ENCODE measurements at places on chromosomes 3 and 15.
A peak's percentile ranks its signal among the peaks of the same experiment; 100 is the strongest.

- peak; percentile 79 for DNase-seq
Measured at GRCh38 chr3:139538733-139539132, 809 bp downstream of the RBP1 start.

DNA sequence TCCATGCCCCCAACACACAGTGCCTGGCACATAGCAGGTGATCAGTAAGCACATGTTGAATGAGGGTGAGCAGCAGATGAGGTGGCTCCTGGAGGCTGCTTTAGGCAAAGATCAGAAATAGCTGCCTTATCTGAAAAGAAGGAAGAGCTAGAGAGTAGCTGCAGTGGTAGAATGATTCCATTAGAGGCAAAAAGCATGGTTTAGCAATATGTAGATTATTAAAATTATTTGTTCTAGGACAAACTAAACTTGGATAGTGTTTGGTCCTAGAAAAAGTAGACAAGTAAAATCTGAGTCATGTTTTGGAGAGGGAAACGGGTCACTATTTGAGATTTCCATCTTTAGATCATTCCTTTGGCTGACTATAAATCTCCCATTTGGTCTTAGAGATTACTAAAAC, 32.1 kb downstream of the KIF7 start:
- DNase-seq: no peak

DNA sequence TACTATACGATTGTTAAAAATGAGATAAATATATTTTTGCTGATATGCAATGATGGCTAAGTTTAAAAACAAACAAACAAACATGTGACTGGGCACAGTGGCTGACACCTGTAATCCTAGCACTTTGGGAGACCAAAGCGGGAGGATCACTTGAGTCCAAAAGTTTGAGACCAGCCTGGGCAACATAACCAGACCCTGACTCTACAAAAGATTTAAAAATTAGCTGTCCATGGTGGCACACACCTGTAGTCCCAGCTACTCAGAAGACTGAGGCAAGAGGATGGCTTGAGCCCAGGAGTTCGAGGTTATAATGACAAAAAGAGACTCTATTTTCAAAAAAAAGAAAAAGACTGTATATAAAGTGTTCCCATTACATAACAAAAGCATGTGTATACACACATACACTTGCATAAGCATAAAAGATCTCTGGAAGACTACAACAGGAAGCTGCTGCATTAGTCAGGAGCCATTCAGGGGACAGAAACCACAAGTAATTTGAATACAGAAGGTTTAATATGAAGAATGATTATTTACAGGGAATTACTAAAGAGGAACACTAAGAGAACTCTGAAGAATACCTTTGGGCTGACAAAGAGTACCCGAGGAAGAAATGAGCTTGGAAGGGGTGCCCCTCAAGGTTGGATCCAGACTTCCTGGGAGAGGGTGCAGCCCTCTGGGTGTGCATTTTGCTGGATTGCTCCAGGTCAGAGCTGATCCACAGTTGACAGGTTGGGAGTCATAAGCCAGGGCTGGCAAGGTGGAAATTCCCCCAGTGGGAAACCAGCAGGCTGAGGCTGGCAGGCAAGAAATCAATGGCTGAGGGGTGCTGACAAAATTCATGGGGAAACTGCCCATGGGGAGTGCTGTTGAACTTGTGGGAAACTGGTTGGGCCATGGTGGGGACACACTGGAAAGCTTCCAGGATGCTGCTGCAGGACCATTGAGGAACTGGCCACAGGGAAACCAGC, 9.3 kb upstream of the TM4SF18 start:
- DNase-seq: no peak

- no peak for DNase-seq
Measured at GRCh38 chr15:48458876-48459275, 127.6 kb downstream of the DUT start.

DNA sequence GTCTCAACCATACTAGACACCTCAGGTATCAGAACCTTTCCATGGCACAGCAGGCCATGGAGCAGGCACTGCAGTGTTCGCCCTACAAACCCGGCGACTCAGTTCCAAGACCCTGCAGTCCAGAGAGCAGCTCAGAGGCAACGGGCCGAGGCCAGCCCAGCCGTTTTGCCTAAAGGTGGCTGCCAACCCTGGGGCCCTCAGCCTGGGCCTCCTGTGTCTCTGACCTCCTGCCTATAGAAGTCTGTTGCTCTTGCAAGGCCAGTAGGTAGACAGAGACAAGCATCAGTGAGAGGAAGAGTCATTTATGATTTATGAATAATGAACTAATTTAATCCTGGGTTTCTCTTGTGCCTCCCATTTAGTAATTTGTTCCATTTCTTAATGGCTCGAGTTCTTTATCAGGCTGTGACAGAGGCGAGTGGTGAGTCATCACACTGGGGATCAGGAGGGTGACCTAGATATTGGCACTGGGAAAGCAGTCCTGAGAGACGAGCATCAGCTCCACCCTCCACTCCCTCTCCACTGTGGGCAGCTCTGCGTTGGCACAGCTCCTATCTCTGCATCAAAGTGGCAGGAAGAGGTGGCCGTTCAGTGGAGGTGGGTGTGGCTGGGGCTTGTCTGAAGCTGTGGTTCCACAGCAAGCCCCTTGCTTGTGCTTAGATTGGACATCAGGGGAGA, 79.8 kb downstream of the ABHD5 start:
- DNase-seq: peak; percentile 92

DNA sequence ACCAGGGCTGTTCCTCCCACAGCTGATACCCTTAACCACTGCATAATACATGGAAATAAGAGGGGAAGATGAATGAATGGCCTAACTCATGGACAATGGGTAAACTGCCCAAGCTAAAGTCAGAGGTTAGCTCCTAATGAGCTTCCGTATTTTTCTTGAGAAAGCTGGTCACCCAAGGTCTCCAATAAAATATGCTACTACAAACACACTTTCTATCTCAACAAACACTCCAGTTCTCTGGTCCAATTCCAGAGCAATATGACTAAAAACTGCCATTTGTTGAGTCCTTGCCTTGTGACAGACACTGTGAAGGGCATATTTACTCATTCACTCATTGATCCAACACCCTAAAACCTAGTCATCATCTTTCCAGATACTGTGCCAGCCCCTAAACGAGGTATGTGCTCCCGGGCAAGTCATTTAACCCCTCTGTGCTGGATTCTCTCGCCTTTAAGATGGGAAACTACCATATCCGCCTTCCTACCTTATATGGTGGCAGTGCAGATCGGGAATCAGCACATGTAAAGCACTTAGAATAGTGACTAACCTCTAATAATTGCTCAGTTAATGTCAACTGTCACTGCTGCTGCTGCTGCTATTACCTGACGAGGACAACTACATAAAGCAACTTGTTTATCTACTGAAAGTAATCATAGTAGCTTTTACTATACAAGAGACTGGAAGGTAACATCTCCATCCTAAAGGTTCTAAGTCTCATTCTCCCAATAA, 89.1 kb downstream of the XXYLT1 start:
- no peak for DNase-seq

DNA sequence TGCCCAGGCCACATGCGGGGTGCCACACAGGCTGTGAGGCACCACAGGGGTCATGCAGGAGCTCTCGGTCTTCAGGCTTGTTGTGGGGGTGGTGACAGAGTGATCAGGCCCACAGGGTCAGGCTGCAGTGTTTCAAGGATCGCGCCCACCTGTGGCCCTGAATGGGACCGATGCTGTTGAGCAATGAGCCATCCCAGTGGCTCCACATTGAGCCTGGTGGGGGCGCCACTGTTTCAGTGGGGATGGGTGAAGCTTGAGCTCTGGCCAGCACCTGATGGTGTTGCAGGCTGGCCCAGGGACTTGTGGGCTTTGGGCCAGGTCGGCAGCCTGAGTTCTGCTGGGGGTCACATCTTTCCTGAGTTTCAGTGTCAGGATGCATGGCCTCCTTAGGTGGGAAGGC, 230.1 kb downstream of the UBE3A start:
- no peak for DNase-seq

- DNase-seq: no peak
Measured at GRCh38 chr3:196192524-196193051, 18.6 kb downstream of the ZDHHC19 start.

- no peak for DNase-seq
Measured at GRCh38 chr3:23749609-23750008, 56.1 kb upstream of the UBE2E1 start.

DNA sequence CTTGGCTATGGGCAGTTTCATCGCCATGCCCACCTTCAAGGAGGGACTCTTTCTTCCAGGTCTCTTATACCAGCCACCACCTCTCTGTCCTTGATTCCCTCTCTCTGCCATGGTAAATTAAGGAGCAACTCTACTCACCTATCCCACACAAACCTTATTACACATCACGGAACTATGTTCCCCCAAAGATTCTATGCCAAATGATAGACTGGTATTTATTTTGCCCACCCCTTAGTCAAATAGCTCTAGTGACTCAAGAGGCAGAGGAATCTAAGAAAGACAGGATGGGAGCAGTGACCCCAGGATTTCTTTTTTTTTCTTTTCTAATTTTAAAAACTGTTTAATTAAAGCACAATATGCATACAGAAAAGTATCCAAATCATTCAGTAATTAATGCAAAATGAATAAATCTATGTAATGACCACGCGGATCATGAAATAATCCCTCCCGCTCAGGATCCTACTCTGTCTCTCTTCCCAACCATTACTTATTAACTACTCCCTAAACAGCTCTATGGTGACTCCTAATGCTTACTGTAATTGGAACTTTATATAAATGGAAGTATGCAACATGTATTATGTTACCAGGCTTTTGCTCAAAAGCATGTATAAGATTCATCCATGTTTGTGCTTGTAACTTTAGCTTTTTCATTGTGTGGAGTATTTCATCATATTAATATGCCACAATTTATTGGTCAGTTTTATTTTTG, 410.8 kb upstream of the RASGRP1 start:
- no peak for DNase-seq

GRCh38 chr15:67194171-67195114, 60.0 kb downstream of the AAGAB start:
- DNase-seq: no peak

DNA sequence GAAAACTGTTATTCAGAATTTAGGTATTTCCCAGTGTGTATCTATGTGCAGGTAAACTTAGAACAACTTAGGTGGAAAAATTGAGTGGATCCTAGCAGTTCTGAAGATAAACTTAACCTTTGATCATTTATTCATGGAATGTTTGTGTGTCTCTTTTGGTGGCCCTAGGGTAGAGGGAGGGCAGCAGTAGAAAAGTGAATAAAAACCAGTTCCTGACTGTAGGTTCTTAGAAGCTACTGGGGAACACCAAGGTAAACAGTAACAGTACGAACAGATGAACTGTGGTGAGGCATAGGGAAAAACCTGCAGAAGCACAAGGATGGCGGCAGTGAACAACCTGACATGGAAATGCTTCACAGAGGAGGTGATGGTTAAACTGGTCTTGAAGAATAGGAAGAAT, 2.5 kb downstream of the SNRK start:
- no peak for DNase-seq

DNA sequence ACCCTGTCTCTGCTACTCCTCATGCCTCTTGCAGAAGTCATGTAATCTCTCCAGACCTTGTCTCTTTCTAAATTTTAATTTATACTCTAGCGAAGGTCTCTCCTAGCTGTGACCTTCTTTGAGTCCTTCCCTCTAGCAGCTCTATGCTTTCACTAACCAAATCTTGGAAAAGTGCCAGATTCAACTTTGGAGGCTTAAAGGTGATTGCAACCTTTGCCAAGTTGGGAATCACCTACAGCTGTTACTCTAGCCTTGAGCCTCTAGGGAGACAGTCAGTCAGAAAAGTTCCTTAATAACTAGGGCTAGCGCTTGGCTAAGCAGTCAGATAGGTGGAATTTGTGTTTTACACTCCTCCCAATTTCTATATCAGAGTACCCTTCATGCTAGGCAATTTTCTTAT, 46.1 kb upstream of the ABI3BP start:
- DNase-seq: no peak

DNA sequence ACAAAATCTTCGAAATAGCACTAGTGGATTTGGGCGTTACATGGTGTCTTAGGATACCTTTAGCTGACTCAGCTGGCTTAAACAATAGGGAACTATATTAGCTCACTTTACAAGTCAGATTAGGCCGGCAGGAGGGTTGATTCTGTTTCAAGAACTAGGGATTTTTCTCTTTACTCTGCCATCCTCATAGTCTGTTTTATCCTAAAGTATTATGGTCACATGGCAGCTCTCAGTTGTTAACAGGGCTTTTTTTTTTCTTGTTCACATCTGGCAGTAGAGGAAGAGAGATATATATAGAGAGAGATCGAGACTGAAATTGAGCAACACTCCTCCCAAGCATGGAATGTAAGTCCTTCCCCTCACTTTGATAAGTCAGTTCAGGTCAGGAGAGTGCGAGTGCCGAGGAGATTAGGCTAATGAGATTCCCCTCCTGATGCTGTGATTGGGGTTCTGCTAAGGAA, 32.9 kb downstream of the CHP1 start:
- no peak for DNase-seq

GRCh38 chr3:54053882-54054281, 68.5 kb upstream of the CACNA2D3 start:
- no peak for DNase-seq

GRCh38 chr15:51935466-51936104, 36.0 kb downstream of the LEO1 start:
- no peak for DNase-seq

GRCh38 chr3:159032311-159032710, 230.5 kb downstream of the MFSD1 start:
- DNase-seq: no peak

- no peak for DNase-seq
Measured at GRCh38 chr3:77372634-77373346, 332.9 kb downstream of the ROBO2 start.

GRCh38 chr3:8529181-8529637, 27.6 kb downstream of the LMCD1 start:
- DNase-seq: no peak

- DNase-seq: no peak
Measured at GRCh38 chr3:50737193-50737905, 62.6 kb downstream of the DOCK3 start.

- DNase-seq: no peak
Measured at GRCh38 chr3:133991209-133991608, 38.5 kb downstream of the SLCO2A1 start.

DNA sequence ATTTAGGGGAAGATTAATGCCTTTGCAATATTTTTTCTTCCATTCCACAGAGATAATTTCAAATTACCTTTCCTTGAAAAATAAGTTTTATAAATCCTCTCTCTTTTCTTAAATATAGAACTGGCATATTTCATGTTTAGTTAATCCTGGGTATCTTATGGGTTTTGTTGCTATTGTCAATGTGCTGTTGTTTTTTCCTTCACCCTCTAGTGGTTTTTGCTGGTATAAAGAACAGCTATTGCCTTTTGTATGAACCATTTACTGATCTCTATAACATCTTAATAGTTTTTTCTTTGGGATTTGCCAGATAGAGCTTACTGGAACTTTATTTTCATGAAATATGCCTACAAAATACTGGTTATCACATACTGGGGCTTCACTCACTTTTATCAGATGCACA, 359.6 kb upstream of the DPPA4 start:
- no peak for DNase-seq

DNA sequence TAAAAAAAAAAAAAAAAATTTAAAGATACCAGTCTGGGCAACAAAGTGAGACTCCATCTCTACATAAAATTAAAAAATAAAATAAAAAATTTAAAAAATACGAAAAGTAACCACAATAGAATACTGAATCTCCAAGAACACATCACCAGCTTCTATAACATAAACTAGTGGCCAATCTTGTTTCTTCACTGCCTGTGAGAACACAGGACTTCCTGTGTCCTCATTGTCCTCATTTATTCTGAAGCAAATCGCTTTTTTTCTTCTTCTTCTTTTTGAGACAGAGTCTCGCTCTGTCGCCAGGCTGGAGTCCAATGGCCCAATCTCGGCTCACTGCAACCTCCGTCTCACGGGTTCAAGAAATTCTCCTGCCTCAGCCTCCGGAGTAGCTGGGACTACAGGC, 28.6 kb upstream of the RAB7A start:
- DNase-seq: no peak

Measured in ascending aorta (tissue), 2 donors.